ENCODE measurements at places on chromosomes 13 and 19.

- DNase-seq: no peak
These were observed at the start of gene MAG for GRCh38 chr19:35291916-35292315. Gene MAG, plus strand, starts transcription at chr19:35292161. Its CDS starts 3,248 bp downstream, at chr19:35295409.

GRCh38 chr13:42798118-42798517 lies 16.7 kb downstream of the FAM216B start:
- no peak for DNase-seq

DNA sequence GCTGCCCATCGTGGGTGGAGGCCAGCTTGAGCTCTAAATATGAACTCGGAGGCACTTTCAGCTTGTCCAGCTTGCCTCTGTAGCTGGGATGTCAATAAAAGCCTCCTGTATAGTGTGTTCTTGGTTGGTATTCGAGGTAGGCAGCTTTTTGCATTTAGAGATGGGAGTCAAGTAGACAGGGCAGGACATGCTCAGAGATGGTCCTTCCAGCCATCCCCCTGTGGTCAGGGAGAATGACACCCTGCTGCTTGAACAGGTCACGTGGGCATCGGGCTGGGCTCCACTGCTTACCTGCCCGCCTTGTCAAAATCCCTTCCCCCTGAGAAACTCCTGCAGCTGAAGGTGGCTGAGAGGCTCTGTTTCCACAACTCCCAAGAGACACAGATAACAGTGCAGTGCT lies 302.5 kb downstream of the ZNF536 start:
- no peak for DNase-seq

GRCh38 chr13:77810430-77810829 lies 108.2 kb downstream of the EDNRB start:
- peak; percentile 28 for DNase-seq

DNA sequence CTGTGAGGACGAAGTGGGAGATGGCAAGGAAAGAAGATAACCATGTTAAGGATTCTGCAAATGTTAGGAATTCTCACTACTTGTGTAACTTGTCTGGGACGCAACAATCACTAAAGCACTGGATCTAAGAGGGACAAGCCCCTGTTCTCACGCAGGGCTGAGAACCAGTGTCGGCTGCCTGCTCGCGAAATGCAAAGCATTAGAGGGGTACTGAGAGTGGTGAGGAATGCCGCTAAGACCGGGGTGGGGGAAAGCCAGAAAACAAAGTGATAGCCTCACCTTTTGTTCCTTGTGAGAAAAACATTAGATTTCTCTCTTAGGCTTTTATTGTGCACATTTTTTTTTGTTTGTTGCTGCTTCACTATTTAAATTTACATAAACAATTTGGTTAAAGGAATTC lies 241.9 kb downstream of the ABCC4 start:
- DNase-seq: no peak

DNA sequence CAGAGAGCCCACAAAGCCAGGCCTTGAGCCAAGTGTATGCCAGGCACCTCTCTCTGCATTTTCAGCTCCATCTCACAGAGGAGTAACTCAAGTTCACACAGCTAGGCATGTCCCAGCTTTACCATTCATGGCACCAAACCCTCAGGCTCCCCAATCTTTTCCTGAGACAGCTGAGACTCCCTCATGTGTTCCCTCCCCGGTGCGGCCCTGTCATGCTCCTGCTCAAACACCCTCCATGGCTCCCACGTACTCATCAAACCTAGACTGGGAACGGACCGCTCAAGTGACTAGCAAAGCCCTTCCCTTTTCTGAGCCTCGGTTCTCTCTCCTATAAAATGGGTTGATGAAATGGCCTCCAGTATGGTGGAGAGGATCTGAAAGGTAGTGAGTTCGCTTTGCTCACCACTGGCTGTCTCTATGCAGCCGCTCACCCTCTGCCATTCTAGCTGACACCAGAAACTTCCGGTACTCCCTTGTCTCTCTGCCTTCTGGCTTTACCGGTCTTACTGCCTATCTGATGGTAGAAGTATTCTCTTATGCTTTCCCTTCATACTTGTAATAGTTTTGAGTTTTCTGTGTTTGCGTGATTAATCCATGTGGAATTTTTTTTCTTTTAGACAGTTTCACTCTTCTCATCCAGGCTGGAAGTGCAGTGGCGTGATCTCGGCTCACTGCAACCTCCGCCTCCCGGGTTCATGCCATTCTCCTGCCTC lies 7.8 kb upstream of the SLC44A2 start:
- no peak for DNase-seq

- DNase-seq: no peak
These were observed 64.2 kb downstream of the SMARCA4 start for GRCh38 chr19:11025006-11025405.

GRCh38 chr13:24615911-24616472 lies 64.2 kb upstream of the ATP12A start:
- no peak for DNase-seq

DNA sequence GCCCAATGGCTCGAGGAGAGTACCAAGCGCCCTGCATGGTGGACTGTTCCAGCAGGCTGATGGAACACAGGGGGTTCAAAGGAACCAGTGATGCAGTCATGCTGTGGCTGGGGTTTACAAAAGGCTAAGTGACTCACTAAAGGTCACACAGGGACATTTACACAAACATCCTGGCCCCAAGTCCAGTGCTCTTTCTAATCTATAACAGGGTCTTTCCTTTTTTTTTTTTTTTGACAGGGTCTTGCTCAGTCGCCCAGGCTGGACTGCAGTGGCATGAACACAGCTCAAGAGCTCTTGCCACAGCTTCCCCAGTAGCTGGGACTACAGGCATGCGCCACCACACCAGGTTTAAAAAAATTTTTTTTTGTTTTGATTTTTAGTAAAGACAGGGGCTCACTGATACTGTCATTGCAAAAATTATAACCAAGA lies 2.8 kb upstream of the SLC25A15 start:
- no peak for DNase-seq

DNA sequence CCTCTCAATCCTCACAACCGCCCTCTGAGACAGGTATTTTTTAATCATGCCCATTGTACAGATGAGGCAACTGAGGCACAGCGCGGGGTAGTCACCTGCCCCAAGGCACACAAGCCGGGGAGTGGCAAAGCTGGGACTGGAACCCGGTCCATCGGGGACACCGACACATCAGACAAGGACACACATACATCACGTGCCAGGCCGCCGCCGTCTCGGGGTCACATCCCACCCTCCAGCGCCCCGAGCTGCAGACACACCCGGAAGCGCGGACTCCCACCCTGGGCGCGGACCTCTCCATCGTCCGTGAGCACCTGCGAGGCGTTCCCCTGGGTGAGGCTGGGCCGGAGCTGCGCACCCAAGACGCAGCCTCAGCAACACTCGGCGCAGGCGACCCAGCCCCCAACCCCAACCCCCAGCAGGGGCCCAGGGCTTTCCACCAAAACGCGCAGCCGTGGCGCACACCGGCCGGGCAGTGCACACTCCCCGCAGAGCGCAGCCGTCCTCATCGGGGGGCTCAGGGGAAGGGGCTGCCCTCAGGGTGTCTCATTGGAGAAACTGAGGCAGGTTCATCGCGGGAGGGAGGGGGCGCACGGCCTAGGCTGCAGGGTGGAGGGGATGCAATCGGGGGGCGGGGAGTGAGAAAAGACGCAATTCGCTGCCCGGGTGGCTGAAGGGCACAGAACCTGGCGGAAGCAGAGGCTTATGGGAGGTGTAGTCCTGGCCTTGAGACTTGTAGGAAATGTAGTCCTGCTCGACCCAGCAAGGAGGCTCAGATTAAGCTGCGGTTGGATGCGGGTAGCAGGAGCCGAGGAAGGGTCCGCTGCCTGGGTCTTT lies 1.9 kb upstream of the LMTK3 start:
- peak; percentile 86 for DNase-seq

GRCh38 chr19:14576363-14576762 lies 4.5 kb upstream of the NDUFB7 start:
- no peak for DNase-seq

DNA sequence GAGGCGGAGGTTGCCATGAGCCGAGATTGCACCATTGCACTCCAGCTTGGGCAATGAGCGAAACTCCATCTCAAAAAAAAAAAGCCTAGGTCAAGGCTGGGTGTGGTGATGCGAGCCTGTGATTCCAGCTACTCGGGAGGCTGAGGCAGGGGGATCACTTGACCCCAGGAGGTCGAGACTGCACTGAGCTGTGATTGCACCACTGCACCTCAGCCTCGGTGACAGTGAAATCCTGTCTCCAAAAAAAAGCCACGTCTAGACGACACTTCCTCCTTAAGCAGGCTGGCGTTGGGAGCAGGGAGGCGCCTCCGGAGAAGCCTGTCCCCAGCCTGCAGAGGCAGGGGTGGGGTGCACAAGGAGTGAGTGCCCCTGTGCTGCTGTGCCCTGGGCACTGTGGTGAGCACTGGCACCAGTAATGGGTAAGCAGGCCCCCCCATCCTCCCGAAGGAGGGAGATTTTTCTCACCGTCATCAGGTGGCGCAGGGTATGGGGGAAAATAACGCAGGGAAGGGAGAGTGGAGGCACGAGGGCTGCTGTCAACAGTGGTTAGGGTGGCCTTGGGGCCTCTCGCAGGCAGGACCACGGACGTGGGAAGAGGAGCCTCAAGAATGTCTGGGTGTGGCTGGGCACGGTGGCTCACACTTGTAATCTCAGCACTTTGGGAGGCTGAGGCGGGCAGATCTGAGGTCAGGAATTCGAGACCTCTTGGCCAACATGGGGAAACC lies 706 bp downstream of the P2RY11 start:
- DNase-seq: peak; percentile 76

DNA sequence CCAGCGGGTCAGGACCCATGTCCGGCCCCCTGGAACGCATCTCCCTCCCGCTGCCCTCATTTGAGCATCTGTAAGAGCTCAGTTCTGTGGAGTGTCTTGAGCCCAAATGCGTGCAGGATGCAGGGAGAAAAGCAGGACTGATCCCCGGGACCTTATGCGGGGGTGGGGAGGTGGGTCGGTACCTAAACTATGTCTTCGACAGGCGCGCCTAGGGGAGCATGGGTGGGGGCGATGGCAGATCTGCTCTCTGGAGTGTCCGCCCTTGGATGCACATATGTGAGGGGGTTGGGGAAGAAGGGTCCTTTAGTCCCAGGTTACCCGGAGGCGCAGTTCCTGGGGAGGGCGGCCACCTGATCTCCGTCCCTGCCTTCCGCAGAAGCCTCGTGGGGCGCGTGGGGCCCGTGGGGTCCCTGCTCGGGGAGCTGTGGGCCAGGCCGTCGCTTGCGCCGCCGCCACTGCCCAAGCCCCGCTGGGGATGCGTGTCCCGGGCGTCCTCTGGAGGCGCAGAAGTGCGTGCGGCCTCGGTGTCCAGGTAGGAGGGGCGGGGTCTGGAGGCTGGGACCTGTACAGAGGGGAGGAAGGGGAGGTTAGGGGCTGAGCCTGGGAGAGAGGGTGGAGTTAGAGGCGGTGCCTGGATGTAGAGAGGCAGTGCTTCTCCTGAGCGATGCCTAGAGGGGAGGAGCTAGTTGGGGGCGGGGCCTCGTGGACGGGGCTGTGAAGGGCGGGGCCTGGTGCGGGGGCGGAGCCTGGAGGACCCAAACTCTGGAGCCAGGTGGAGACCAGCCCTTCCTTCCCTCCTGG lies 2.9 kb downstream of the CILP2 start:
- DNase-seq: peak; percentile 74

GRCh38 chr13:44876782-44877324 lies 112.4 kb downstream of the NUFIP1 start:
- DNase-seq: no peak

GRCh38 chr13:103203735-103204330 lies 137.6 kb upstream of the SLC10A2 start:
- no peak for DNase-seq

GRCh38 chr19:13585512-13585911 lies 79.2 kb upstream of the CACNA1A start:
- no peak for DNase-seq

DNA sequence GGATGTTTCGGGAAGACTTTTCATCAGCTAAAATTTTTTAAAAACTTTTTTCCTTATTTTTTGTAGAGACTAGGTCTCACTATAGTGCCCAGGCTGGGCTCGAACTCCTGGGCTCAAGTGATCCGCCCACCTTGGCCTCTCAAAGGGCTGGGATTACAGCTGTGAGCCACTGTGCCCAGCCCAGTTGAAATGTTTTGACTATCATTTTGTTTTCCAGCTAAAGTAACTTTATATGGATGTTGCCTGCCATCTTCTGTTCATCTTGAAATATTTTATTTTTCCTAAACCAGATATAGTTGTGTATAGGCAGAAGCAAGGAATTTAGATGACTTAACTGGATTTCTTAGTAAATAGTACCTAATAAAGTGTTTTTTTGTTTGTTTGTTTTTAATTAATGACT lies 7.0 kb downstream of the CAB39L start:
- no peak for DNase-seq

DNA sequence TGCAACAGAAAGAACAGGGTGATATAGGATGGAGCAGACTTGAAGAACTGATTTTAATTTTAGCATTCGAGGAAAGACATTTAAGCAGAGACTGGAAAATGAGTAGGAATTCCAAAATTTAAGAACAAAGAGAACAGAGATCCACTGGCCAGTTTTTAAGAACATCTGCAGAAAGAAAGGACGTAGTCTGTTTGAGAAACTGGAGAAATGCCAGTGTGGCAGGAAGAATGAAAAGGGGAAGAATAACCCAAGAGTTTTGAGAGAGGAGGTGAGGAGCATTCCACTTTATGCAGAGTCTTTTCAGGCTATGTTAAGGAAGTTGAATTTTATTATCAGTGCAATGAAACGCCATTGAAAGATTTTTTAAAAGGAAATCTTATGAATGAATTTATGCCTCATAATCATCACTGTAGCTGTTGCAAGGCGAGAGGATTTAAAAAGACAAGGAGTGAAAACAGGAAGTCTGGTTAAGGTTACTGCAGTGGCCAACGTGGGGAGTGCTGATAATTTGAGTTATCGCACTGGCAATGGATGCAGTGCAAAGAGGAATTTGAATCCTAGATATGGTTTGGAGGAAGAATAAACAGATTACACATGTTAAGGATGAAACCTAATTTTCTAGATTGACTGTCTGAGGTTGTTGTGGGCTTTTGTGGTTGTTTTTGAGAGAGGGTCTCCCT lies 253.8 kb downstream of the DACH1 start:
- DNase-seq: no peak

DNA sequence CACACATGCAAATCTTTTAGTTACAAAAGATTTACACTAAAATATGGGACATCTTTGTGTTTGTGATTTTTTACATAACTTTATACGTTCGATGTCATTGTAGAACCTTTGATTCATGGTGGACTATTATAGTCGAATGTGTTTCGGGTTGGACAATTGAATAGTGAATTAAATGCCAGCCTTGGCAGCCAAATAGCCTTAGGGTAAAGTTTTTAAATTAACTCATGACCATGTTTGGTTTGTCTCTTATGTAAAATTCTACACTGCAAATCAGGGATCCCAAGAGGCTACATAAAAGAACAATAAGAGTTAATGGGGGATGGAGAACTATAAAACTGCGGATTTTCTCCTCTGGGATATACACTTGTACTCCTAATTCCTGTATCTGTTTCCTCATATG lies 1735.6 kb upstream of the SPRY2 start:
- DNase-seq: no peak
